ENCODE measurements at places on chromosomes 1 and 21.

DNA sequence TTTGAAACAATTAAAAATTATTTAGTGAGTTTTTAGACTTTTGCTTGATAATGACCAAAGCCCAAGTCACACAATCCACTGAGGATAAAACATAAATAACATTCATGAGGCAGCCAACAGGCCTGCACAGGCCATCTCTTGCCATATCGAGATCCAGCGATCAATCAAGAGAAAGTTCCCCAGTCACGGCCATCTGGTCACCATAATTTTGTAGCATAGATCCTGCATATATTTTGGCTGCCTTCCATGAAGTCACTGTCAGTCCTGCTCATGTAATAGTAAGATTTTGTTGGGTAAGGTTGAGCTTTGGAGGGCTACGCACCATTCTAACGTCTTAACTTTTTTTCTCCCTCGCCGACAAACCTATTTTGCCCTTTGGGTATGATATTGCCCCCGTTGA lies 17.5 kb downstream of the KPNA6 start:
- DNase-seq, result no peak

DNA sequence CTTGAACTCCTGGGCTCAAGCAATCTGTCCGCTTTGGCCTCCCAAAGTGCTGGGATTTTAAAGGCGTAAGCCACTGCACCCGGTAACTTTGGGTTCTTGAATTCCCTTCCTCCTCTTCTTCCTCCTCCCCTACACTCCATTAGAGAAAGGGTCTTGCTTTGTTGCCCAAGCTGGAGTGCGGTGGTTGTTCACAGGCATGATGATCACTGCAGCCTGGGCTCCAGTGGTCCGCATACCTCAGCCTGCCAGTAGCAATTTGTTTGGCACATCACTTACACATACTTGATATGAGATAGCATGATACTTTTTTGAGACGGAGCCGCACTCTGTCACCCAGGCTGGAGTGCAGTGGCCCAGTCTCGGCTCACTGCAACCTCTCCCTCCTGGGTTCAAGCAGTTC lies 2.2 kb downstream of the DEGS1 start:
- no peak for DNase-seq

DNA sequence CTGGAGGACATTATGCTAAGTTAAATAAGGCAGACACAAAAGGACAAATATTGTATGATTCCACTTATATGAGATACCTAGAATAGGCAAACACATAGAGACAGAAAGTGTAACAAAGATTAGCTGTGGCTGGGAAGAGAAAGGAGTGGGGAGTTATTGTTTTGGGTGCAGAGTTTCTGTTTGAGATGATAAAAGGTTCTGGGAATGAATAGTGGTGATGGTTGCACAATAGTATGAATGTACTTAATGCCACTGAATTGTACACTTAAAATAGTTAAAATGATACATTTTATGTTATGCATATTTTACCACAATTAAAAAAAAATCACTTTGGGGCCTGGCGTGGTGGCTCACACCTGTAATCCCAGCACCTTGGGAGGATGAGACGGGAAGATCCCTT lies 21.2 kb upstream of the ERO1B start:
- no peak for DNase-seq

GRCh38 chr1:54227891-54228310 lies 27.9 kb downstream of the MRPL37 start:
- no peak for DNase-seq

DNA sequence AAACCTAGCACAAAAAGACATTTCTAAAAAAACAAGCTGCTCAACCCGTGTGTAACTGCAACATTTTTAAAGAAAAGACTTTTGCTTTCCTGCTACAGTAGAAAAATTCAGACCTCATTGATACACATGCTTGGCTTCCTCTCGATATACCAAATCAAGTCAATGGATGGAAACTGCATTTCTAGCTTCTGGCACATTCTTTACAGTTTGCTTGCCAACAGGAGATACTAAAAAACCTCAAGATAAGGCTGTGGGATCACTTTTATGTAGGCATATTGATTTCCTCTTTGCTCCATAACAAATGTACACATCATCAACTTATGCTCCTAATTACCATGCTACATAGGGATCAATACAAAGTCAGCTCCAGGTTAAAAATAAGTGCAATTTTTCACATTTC lies 178.4 kb downstream of the SIPA1L2 start:
- DNase-seq, result no peak

- DNase-seq, result no peak
Measured at GRCh38 chr1:100239961-100240360, 9.7 kb downstream of the DBT start.

DNA sequence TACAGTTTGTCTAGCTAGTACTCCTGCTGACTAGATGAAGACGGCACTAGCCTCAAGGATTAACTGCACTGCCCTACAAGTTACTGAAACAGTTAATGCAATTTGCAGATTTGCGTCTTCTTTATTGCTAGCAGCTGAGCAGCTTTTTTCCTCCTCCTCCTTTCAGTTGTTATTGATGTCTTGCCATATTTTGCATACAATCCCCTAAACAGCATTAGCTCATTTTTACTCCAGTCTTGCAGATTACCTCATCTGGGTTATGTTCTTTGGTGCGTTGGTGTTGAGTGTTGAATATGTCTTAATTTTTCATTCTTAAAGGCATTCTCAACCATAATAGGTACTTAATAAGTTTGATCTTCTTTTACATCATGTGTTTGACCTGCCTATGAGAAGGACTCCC lies 363.4 kb upstream of the LYPLAL1 start:
- DNase-seq, result no peak

GRCh38 chr21:39851002-39851618 lies 16.1 kb upstream of the PCP4 start:
- no peak for DNase-seq

DNA sequence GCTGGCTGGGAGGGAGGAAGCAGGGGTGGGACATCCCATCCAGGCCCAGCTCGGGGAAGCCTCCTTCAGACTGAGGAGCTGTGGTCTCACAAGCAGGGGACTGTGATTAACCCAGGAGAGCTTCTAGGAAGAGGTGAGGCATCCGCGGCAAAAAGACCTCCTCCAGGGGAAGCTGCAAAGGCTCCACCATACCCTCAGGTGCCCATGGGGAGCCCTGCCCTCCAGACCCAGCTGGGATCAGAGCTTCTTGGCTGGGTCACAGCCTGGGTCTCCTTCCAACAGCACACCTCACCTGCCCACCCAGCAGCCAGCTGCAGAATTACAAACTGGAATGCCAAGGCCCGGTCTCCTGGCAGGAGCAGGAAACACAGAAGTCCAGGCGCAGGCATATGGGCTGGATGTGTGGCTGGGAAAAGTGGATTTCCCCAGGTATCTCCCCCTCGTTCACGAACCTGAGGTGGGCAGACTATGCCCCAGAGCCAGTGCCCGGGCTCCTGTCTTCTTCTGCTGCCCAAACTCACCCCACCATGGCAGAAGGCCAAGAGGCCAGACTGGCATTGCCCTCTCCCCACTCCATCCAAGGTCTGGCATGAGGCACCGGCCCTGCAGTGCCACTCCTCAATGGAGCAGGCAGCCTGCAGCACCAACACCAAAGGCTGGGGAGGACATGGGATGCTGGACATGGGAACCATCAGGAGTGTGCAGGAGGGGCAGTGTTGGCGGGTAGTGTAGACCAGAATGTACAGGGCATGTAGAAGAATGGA lies 15.4 kb upstream of the ARF1 start:
- no peak for DNase-seq

- DNase-seq, result no peak
Measured at GRCh38 chr1:17579951-17580939, 40.7 kb downstream of the ARHGEF10L start.

GRCh38 chr1:60765204-60765603 lies 317.2 kb upstream of the NFIA start:
- DNase-seq, result no peak

- no peak for DNase-seq
Measured at GRCh38 chr1:234214129-234214910, 158.9 kb upstream of the COA6 start.

DNA sequence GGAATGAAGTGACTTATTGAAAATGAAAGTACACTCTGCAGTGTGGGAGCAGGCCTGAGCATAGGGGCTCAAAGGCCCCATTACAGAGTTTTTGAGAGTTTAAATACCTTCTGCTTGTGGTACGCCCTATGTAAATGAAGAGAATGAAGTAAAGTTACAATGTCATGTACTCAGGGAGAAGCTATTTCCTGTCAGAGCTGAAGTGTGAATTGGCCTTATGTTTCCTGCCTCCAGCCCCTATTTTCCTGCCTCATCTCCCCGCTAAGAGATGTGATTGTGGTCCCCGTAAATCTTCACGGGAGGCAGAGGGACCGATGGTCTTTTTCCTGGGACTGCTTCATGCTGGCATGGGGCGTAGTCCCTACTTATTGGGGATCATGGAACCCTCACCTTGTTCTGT lies 2.5 kb upstream of the ZNF683 start:
- no peak for DNase-seq

DNA sequence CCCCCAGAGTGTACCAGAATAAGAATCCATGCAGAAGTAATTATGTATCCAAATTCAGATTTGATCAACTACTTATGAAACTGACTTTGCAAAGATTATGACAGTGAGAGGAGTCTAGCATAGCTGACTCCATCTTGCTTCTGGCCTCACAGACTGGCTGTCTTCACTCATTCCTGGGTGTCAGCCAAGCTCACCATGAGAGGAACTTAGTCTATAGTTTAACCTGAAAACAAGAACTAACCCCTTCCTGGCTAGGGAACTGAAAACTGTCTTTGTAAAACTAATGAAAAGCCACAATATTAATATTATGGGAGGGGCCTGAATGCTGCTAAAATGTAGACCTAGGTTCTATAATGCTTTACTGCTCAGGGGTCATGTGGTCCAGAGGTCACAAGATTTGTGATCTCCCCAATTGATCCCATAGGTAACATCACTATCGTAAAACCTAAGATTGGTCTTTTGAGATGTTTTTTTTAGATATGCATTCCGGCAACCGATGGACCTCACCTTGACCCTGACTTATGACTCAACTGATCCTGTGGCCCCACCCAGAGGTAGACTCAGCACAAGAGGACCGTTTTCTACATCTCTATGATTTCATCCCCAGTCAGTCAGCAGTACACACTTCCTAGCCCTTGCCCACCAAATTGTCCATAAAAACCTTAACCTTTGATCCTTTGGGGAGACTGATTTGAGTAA lies 55.2 kb downstream of the ATP1B1 start:
- DNase-seq, result no peak

GRCh38 chr1:36448530-36449056 lies 1.7 kb downstream of the OSCP1 start:
- DNase-seq, result no peak

GRCh38 chr1:154856049-154856448 lies 14.0 kb downstream of the KCNN3 start:
- no peak for DNase-seq
